ENCODE measurements at places on chromosomes 5 and 9.

DNA sequence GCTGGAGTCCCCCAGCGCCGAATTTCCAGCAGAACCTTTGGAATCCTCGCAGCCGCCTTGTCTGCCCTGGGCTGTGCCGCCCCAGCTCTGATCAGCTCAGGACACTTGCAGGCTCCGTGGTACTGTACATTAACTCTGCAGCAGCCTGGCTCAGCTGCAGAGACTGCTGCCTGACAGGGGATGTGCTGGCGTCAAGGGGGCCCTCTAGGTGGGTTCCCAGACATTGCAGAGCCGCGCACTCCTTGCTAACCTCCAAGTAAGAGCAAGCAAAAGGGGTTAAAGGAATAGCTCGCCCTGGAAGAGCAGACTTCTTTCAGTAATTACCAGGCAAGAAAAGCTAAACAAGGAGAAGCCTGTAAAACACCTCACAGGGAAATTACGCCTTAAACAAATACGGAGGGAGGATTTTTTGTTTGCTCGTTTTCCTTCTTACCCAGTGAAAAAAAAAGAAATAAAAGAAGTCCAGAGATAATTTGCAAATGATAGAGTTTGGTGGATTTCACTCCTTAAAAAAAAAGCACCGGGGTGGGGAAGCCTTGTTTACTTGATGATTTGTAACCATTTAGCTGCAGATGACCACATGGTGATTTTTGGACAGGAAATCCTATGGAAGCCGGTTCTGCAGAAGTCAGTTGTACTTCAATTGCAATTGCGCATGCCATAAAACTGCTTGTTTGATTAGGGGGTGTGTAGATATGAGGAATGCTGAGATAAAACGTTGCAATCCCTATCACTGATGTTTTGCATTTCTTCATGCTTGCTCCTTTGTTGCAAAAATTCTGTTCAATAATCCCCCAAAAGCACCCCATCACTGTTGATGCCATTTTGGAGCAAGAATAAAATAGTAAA is 305.8 kb downstream of the PDE4D start:
- DNase-seq = peak; percentile 86

- DNase-seq = no peak
Observed at GRCh38 chr5:76690037-76690679, 25.8 kb upstream of the F2R start.

- DNase-seq = no peak
Observed at GRCh38 chr9:133576031-133576874, 32.9 kb downstream of the FAM163B start.

GRCh38 chr5:172766287-172767108 is 4.5 kb downstream of the DUSP1 start:
- DNase-seq = no peak

DNA sequence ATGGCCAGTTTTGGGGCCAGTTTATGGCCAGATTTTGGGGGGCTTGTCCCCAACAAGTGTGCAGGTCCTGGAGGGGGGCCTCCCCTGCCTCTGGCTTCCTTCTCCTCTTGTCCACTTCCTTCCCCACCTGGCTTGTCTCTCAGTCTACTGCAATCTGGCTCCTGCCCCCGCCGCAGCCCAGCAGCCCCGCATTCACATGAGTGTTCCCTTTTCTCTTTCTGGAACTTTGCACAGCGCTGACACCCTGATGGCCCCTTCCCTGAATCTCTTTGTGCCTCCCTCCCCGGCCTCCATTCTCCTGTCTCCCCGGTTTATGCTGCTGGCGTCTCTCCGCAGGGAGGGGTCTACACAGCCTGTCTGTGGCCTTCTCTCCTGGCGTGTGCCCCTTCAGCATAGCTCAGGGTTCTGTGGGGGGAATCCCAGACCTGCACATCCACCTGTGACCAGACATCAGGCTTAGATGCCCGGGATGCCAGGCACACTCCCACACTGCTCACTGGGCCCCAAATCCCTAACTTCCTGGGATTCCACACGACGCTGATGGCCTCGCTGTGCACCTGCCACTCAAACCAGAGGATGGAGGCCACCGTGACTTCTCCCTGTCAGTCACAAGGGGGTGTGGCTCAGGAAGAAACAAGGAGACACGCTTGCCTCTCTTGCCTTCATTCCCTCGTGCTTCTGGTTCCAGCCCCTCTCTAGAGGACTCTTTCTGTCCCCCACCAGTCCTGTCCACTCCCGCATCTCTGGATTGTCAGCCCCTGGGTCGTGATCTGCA is 17.5 kb downstream of the TRIP13 start:
- no peak for DNase-seq

DNA sequence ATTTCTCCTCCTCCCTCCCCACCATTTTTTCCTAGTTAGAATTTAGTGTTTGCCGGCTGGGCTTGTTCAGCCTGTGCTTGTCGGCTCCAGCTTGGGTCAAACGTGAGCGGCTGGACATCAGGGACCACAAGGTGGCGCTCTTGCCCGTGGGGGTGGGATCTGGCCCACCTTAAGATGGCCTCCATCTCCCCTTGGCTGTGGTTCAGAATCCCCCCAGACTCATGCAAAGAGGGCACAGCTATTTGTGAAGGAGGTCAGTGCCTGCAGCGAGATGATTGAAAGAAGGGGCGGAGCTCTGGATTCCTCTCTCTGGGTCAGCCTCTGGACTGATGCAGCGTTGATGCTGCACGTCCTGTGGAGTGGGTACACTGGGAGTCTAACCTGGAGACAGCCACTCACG is 283.3 kb upstream of the TUT7 start:
- peak; percentile 46 for DNase-seq

- DNase-seq = peak; percentile 38
Observed at GRCh38 chr5:123610665-123611405, 98.9 kb downstream of the CSNK1G3 start.

DNA sequence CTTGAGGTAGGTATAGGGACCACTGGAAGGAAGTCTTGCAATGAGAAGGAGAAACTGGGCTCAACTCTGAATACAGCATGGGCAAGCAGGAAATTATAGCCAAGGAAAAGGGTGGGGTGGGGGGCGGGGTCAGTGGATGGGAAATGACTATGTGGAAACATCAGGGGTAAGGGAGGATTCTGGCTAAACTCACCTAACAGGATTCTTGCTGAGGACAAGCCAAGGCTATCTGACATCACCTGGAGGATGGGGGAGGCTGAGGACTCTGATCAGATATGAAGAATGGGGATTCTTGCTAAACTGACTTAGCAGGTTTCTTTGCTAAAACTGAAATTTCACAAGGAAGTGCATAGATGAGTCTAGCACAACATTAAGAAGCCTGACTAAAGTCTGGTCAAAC is 40.8 kb downstream of the CTSL start:
- DNase-seq = no peak

DNA sequence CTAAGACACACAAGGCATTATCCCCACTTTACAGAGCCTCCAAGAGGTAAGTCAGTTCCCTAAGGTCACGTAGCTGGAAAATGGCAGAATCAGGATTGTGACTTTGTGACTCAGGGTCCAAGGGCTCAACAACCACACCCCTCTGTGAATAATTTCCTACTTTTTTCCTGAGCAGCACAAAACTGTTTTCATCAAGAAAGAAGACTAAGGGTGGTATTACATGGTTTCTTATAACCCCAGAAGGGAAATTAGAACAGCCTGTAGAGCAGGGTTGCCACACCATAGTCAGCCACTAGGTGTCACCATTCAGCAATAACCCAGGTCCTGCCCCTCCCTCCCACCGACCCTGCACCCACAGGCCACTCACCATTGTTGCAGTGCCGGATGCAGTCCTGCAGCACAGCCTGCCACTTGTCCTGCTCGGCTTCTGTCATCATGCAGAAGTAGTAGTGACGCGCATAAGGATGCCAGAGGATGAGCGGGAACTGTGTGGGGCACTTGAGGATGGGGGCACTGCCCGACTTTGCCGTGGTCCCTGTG is 72.1 kb downstream of the LRSAM1 start:
- DNase-seq = no peak

GRCh38 chr9:16321461-16322119 is 548.9 kb downstream of the BNC2 start:
- DNase-seq = no peak

DNA sequence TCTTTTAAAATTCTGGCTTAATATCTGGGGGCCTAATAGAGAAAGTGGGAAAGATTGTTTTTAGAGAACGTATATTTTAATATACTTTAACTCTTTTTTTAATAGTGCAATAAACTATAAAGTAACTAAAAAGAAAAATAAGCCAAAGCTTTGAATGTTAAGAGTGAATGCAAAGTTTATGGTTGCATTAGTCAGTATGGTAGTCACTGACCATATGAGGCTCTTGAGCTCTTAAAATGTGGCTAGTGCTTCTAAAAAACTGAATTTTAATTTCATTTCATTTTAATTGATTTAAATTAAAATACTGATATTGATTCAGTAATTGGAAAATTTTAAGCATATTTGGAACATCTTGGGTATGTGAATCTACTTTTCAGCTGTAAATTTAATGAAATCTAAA is 310.7 kb downstream of the PJA2 start:
- no peak for DNase-seq

- DNase-seq = no peak
Observed at GRCh38 chr5:96942078-96942477, 6.2 kb downstream of the LNPEP start.

- DNase-seq = no peak
Observed at GRCh38 chr5:57976506-57976905, 483.4 kb downstream of the PLK2 start.

- no peak for DNase-seq
Observed at GRCh38 chr5:135608761-135609443, 30.1 kb upstream of the CXCL14 start.

GRCh38 chr5:139369181-139369580 is 13.9 kb downstream of the SLC23A1 start:
- no peak for DNase-seq

- no peak for DNase-seq
Observed at GRCh38 chr5:163094492-163095180, 342.8 kb upstream of the CCNG1 start.

GRCh38 chr5:170636206-170636605 is 132.4 kb downstream of the KCNIP1 start:
- DNase-seq = no peak

DNA sequence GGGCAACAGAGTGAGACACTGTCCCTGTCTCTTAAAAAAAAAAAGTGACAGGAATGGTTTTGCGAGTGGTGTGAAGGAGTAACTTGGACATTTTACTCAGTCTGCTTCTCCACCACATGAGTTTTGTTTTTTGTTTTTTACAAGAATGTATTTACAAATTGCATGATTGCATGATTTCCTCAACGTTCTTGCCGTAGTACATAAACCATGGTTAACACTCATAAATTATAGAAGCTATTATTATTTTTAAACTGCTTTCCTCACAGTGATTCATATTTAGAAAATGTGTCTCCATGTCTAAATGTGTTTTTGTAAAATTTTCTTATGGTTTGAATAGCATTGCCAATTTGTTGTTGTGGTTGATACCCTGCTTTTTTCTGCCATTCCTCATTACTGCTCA is 220.0 kb downstream of the GOLPH3 start:
- DNase-seq = no peak

DNA sequence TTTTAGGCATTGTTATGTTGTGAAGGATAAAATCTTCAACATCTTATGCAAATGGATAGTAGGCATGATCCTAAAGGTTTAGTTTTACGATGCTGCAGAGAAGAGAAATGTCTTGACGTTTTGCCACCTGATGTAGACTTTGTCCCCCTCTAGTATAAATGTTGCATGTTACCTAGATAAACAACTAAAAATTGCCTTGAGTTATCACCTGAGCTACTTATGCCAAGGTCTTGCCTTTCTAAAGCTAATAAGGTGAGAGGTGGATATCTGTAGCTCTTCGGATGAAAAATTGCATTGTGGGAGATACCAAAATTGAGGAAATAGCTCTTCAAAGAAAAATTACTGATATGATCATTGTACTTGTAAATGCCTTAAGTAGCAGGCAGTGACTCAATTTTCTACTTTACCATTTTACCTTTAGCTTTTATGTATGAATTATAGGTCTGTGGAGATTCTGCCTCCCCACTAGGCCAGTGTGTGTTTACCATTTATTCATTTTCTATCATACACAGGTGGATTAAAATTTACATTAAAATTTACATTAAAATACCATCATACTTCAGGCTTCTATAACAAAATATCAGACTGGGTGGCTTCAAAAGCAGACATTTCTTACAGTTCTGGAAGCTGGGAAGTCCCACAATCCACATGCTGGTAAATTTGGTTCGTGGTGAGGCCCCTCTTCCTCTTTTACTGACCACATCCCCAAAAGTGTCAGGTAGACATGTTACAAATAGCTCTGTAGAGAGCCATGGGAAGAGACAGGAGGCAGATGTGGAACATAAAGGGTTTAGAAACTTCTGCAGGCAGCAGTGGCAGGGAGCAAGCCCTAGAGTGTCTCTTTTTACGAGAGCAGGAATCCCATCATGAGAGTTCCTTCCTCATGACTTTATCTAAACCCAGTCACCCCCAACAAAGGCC is 100.7 kb upstream of the ERBIN start:
- no peak for DNase-seq

DNA sequence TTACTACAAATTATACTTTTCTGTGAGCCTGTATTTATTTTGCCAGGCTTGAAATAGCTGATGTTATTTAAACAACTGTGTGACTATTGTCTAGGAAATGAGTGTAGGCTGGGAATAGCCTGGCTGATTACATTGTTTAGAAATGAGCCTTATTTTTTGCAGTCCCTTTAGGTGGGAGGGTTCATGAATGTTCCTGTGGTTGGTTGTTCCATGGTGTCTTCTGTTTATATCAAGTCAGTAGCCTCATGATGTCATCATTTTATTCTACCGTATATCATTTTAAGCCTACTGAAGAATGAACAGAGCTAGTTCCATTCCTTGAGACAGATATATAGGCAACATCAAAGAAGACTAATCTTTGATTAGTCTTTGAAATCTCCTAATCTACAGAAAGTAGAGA is 53.1 kb downstream of the MAP1B start:
- DNase-seq = no peak

DNA sequence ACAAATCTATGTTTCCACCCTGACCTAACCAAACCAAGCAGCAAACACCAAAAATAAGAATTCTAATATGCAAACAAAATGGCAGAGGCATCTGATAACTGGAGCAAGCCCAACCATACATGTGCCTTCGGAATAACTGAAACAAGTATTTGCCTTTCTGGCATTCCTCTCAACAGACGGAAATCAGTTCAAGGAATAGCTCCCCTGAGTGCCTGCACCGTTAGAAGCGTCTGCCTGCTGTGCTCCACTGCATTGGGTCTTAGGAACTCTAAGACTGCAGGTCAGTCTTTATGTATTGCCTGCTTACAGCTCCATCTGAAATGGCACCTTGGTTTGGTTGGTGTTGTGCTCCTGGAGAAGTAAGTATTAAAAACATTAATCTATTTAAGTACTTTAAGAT is 98.5 kb downstream of the MRPS27 start:
- no peak for DNase-seq
